ENCODE measurements at places on chromosomes 2 and 18.

GRCh38 chr18:75654851-75655751 lies 227.6 kb upstream of the SMIM21 start:
- no peak for DNase-seq

GRCh38 chr2:149816756-149817551 lies 229.4 kb upstream of the MMADHC start:
- DNase-seq = no peak

DNA sequence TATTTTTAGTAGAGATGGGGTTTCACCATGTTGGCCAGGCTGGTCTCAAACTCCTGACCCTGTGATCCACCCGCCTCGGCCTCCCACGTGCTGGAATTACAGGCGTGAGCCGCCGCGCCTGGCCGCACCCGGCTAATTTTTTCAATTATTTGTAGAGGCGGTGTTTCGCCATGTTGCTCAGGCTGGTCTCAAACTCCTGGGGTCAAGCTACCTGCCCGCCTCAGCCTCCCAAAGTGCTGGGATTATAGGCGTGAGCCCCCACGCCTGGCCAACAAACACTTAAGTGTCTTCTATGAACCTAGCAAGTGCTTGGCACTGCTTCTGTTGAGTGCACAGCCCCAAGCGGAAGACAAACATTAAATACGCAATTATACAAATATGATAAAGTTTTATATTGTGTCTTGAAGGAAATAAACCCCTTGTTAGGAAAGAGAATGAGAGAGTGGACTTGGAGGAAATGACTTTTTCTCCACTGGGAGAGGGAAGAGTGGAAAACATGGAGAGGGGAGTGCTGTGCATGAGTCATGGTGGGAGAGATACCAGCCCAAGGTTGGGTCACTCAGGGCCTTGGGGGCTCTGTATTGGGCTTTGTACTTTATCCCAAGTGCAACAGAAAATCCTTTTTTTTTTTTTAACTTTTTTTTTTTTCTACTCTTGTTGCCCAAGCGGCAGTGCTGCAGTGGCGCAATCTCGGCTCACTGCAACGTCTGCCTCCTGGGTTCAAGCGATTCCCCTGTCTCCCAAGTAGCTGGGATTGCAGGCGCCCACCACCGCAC lies 41.4 kb upstream of the ACTR2 start:
- no peak for DNase-seq

GRCh38 chr2:118939994-118940393 lies 2.0 kb upstream of the MARCO start:
- DNase-seq = no peak

Measured in stimulated activated naive CD8-positive, alpha-beta T cell treated with anti-CD3 and anti-CD28 coated beads, Interleukin-15, Interleukin-2, amounts not matched to agents 100 U/mL and 50 U/mL, for 24 hours (primary cell).